Stimulated activated naive CD8-positive, alpha-beta T cell treated with anti-CD3 and anti-CD28 coated beads, Interleukin-15, amount 100 ng/mL, for 72 hours (primary cell): ENCODE measurements at places on chromosomes 1 and 21.

GRCh38 chr1:248923352-248924338 is 17.6 kb downstream of the PGBD2 start:
- no peak for DNase-seq

DNA sequence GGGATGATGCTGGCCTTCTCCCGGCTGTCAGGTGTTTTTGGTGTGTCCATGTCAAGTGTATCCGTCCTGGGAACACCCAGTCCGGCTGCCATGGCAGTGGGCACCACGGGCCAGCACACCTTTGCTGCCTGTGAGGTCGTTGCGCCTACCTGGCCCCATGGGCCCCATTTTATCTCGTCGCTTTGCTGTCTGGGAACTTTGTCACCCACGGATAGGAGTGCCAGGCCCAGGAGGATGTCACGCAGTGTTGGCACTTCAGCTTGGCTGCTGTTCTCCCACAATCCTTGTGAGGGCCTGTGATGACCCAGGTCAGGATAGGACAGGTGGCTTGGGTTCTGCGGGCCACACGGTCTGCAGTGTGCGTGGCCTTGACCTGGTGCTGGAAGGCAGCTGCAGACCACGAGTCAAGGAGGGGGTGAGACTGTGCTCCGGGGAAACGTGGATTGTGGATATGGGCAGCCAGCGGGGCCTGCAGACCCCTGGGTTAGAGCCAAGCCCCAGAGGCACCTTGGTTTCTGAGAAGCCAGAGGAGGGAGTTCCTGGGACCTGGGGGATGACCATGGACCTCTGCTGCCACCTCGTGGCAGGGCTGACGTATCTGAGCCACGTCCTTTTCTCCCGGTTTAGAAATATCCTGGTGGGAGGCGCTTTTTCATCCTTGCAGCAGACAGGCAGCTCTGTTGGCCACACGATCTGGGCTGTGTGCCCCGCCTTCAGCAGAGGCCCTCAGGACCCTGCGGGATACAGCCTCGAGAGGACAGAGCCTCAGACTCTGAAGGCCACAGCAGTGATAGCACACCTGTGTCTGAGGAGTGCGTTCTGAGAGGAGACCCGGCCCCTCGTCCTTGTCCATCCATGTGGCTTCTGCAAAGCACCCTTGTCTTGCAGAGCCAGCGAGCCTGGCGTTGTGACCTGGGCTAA is 161.1 kb upstream of the COL6A1 start:
- peak; percentile 78 for DNase-seq

DNA sequence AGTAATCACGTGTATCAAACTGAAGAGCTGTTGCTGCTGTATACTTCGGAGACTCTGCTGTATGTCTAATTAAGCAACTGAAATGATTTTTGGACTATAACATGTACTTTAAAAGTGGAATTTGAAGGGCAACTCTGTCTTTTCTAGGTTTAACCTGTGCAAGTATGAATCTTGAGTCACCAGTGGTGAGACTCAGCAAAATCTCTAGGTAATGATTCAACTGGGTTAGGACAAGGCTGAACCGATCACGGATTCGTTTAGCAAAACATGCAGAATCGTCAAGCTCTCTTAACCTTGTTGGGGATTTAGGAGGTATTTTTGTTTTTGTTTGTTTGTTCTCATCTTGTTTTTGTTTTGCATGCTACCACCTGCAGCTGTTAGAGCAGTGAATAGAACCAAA is 149.6 kb downstream of the CYYR1 start:
- DNase-seq: no peak

GRCh38 chr21:40830836-40831235 is 16.1 kb downstream of the DSCAM start:
- DNase-seq: no peak

- no peak for DNase-seq
Observed at GRCh38 chr21:44947111-44947929, 7.5 kb downstream of the SLX9 start.

DNA sequence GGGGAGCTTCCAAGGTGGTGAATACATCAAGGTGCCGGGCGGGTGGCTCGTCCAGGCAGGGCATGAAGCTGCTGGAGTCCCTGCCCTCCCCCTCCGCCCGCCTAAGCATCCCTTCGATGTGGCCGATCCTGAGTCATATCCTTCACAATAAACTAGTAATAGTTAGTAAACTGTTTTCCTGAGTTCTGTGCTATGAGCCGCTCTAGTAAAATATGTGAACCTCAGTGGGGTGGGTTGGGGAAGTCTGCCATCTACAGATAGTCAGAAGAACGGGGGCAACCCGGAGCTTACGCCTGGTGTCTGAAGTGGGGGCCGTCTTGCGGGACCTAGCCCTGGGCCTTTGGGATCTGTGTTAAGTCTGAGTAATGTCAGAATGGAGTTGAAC is 21.6 kb downstream of the C2CD2 start:
- DNase-seq: no peak

GRCh38 chr1:87644579-87645190 is 316.0 kb downstream of the LMO4 start:
- no peak for DNase-seq

- peak; percentile 7 for DNase-seq
Observed at GRCh38 chr1:69567652-69568420, at the start of gene LRRC7. LRRC7 (plus strand) TSS chr1:69567922; CDS start chr1:69568640, 718 bp downstream.
